ENCODE measurements at places on chromosomes 16 and 17.

- no peak overlapping the region for H3K4me3 ChIP-seq
- no peak overlapping the region for H3K27ac ChIP-seq
- no peak for DNase-seq
Observed at GRCh38 chr17:19460700-19461099, 49.7 kb downstream of the RNF112 start.

DNA sequence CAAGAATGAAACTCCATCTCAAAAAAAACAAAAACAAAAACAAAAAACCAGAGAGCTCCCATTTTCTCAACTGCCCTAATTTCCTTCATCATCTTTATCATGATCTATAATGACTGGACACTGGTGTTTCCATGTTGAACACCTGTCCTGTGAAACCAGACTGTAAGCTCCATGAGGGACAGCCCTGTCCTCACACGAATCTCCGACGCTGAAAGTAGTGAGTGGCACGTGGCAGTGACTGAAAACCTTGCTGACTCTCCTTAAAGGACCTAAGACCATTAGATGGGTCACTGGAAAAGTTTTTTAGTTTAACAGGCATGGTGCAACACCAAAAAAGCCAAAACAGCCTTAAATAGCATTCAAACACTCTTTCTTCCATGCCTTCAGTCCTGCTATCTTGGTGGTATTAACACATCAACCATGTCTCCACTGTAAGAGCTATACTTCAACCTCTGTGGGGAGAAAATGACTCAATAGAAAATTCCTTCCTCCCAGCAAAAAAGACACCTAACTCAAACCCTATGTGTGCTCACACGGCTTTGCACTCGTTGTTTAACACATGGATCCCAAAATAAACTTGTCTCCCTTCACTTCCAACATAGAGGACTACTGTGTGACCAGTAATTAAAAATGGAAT lies 8.3 kb downstream of the AXIN2 start:
- no peaks in the 10 kb centered on the region for H3K27me3 ChIP-seq
- peaks cover 13% of the 10 kb centered on the region for H3K36me3 ChIP-seq
- H3K4me1 ChIP-seq = peaks cover 18% of the 10 kb centered on the region
- H3K27ac ChIP-seq = no peak overlapping the region
- H3K4me3 ChIP-seq = no peak overlapping the region
- DNase-seq = no peak

DNA sequence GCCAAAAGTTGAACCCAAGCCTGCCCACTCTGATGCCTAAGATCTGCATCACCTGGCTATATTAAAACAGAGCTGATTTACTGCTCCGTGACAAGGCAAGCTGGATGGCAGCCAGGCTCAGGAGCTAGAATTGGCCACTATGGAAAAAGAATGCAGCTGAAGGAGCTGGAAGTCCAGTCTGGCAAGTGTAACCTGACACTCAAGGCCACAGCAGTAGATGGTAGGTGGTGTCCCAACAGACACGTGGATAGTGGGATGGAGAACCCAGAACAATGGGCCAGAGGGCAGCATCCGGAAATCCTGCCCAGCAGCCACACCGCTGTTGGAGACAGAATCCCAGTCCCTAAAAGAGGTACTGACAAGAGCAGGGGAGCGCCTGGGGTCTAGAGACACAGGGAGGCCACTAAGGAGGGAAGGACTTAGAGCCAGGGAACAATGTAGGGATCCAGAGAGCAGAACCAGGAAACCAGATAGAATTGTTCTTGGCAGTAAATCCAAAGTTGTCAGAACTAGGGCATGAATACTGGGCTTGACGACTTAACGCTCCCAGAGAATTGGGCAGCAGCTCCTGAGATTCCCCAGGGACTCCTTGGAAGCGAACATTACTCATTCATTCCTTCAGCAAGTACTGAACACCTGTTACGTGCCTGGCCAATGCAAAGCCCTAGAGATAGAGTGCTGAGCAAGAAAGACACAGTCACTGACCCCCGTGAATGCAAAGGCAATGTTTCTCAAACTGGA lies 85.7 kb downstream of the CDYL2 start:
- H3K4me1 ChIP-seq = no peaks in the 10 kb centered on the region
- no peak overlapping the region for H3K4me3 ChIP-seq
- no peaks in the 10 kb centered on the region for H3K36me3 ChIP-seq
- H3K27me3 ChIP-seq = no peaks in the 10 kb centered on the region

- no peak for DNase-seq
- peaks cover 7% of the 10 kb centered on the region for H3K36me3 ChIP-seq
- H3K27me3 ChIP-seq = no peaks in the 10 kb centered on the region
- no peak overlapping the region for H3K27ac ChIP-seq
- no peak overlapping the region for H3K4me3 ChIP-seq
- H3K4me1 ChIP-seq = no peaks in the 10 kb centered on the region
Observed at GRCh38 chr17:75557852-75558665, 29.5 kb upstream of the MYO15B start.

- no peaks in the 10 kb centered on the region for H3K4me1 ChIP-seq
- H3K4me3 ChIP-seq = no peak overlapping the region
- H3K36me3 ChIP-seq = no peaks in the 10 kb centered on the region
- H3K27me3 ChIP-seq = no peaks in the 10 kb centered on the region
Observed at GRCh38 chr17:42429726-42430447, 6.8 kb upstream of the CAVIN1 start.

- H3K4me1 ChIP-seq = peaks cover 4% of the 10 kb centered on the region
- H3K27me3 ChIP-seq = no peaks in the 10 kb centered on the region
- no peak overlapping the region for H3K4me3 ChIP-seq
- H3K36me3 ChIP-seq = no peaks in the 10 kb centered on the region
- DNase-seq = no peak
- no peak overlapping the region for H3K27ac ChIP-seq
Observed at GRCh38 chr17:74954665-74955421, 17.7 kb downstream of the HID1 start.

Measured in iPS DF 6.9 (cell line).